ENCODE measurements at places on chromosomes 2 and 18.

GRCh38 chr2:50529600-50530218 is 502.2 kb downstream of the NRXN1 start:
- peak; percentile 74 for DNase-seq

DNA sequence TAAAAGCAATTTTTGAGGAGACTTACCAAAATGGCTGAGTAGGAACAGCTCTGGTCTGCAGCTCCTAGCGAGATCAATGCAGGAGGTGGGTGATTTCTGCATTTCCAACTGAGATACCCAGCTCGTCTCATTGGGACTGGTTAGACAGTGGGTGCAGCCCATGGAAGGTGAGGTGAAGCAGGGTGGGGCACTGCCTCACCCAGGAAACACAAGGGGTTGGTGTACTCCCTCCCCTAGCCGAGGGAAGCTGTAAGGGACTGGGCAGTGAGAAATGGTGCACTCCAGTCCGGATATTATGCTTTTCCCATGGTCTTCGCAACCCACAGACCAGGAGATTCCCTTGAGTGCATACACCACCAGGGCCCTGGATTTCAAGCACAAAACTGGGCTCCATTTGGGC is 419.0 kb downstream of the NUP35 start:
- no peak for DNase-seq

GRCh38 chr2:75338461-75338860 is 139.1 kb upstream of the TACR1 start:
- DNase-seq: no peak

DNA sequence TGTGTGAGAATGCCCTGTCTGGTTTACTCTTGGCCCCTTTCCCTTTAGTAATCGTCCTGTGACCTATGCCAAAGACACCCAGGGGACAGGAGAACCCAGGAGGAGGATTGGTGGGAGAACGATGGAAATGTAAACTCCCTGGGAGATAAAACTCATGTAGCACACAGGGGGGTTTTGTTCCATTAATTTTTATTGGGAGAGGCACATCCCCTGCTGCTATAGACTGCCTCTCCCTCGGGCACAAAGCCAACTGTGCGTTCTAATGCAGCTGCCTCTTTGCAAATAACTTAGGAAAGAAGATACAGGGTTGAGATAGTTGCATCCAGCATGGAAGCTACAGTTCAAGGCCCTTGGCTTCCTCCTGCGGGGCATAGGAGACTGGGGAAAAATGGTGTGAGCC is 489.6 kb downstream of the SLC4A3 start:
- DNase-seq: no peak

DNA sequence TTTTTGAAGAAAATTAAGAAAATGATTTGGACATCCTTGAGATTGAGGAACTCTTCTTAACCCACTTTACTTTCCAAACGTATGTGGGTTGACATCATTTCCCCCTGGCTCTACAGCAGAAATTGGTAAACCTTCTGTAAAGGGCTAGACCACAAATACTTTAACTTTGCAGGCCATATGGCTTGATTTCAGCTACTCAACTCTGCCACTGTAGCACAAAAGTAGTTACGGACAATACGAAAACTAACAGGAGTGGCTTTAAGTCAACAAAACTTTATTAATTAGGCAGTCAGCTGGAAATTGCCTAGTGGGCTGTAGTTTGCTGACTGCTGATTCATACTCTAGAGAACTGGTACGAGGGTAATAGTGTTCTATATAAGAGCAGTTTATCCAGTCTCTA is 83.2 kb upstream of the DTNB start:
- no peak for DNase-seq

DNA sequence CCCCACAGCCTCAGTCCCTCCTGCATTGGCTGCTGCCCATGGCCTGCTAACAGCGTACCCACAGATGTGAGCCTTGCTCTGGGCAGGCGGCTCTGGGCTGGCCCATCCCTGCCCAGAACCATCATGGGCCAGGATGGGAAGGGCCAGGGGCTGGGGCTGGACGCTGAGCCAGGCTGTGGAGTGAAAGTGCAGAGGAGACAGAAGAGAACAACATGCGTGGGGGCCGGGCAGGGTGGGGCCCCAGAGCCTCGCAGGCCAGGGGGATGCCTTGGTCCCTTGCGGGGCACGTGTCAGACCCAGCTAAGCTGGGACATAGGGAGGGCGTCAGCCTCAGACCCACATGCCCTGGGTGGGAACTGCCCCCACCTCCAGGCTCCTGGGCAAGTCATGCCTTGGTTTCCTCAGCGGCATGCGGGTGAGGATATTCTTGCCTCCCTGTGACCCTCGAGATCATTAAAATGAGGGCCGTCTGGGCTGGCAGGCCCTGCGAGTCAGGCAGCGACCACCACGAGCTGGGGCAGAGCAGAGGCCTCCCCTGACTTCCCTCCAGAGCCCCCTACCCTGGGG is 27.3 kb downstream of the GPC1 start:
- DNase-seq: no peak

GRCh38 chr18:2236232-2236631 is 335.1 kb downstream of the METTL4 start:
- no peak for DNase-seq

DNA sequence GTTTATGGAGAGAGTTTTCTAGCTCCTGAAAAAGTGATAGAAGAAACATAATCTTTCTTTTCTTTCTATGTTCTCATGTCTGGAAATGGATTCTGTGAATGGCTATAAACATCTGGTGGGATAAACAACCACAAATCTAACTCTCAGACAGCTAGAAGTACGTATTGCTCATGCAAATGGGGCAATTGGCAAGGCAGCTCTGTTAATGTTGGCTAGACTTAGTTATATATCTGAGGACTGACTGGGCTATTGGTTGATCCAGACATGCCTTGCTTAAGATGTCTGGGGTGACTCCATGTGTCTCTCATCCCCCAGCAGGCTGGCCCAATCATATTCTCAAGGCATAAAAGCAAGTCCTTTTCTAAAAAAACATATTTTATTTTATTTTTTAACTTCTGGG is 939.2 kb upstream of the NRXN1 start:
- no peak for DNase-seq

DNA sequence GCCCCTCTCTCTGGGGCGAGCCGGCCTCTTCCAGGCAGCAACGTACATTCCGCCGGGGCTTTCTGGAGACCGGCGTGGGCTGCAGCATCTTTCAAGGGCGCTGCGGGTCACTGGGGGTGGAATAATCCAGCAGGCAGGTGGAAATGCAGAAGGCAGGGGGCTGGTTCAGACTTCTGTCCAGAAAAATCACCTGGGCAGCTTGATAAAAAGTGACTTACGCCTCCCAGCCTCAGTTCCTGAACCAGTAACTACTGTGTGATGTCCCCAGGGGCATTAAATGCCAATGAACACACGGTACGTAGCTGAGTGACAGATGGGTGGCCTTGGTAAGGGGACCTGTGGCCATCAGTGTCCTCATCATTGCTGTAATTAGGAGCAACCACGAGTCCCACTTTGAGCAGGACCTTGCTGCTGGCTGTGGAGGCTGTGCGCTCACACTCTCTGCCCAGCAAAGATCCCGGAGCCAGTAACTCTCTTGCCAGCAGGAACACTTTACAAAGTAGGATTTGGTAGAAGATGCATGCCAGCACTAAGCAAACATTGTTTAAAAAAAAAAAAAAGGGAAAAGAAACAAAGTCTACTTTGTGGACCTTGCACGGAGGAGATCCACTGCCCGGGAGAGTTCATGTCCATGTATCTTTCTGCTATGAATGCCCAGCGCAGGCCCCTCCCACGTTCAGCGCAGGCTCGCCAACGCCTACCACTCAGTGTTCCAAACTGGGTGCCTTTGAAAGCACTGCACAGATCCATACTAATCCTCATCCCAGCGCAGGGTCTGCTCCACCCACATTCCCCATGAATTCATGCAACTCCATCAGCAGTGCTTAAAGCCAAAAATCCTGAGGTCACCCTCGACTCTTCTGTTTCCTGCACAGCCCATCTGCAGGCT is 177.3 kb downstream of the HDAC4 start:
- no peak for DNase-seq

GRCh38 chr2:137957033-137957432 is 7.2 kb upstream of the HNMT start:
- peak; percentile 25 for DNase-seq

- no peak for DNase-seq
These were observed 151.5 kb upstream of the CELF4 start for GRCh38 chr18:37717098-37717497.

GRCh38 chr2:161044921-161045320 is 115.3 kb upstream of the TANK start:
- DNase-seq: no peak

GRCh38 chr2:203626952-203627681 is 79.3 kb upstream of the CD28 start:
- DNase-seq: no peak

DNA sequence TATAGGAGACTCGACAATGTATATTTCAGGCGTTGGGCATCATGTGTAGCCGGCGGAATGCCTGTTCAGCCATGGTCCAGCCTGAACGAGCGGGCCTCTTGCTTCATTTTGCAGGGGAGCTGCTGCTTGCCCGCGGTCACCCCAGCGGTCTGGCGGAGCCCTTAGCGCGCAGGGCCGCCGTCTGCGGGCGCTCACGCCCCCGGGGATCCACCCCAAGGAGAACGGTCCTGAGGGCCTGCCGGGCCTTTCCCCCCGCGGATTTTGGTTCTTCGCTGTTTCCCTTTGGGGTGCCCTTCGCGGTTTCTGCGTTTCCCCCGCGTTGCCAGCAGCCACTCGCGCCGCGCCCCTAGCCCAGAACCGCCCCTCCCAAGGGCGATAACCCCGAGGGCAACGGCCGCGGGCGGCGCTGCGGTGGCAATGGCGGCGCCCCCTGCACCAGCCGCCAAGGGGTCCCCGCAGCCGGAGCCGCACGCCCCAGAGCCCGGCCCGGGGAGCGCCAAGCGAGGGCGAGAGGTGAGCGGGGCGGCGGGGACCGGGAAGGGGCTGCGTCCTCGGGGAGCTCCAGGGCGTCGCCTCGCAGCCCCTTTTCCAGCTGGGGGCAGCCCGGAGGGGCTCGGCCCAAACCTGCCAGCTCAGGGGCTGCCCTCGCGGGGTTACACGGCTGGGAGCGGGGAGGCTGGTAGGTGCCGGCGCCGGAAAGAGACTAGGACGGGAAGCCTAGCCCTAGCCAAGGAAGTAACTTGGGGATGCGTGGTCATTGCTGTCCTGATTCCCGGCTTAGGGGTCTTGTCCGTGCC is at the start of gene MFSD2B:
TSS of gene MFSD2B (plus strand) at position 406 of the 797 bp plus-strand sequence. CDS start at position 418, 12 bp downstream.
- no peak for DNase-seq

DNA sequence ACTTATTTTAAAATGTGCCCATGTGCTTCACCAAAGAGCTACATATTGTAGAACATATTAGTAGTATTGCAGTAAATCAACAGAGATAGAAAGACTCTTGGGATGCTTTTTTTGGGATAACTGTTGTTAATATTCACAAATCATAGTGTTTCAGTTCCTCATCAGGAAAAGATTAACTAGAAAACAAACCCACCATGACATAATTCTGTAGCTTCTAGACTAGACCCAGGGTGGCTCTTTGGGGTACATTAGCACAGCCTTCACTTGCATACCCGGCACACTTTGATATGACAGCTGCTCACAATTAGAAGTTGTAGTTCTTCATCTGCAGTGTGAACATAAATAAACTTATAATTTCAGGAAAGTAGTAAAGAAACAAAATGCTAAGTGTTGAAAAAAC is 154.2 kb downstream of the ATP9B start:
- DNase-seq: no peak

DNA sequence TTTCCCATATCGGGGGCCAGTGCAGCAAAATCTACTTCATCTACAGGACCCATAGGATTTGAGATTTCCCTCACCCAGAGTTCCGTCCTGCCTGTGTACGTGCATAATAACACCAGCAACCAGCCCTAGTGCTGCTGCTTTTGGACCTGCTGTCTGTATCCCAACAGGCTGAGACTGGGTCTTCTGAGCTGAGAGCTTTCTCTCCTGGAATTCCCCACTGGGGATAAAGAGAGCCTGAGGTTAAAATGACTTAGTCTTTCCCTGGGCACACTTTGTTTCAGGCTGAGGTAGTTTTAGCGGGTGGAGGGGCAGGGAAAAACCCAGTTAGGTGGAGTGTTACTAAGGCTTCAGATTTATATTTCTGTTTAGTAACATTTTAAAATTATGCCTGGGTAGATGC is 62.5 kb downstream of the SERTAD2 start:
- no peak for DNase-seq

DNA sequence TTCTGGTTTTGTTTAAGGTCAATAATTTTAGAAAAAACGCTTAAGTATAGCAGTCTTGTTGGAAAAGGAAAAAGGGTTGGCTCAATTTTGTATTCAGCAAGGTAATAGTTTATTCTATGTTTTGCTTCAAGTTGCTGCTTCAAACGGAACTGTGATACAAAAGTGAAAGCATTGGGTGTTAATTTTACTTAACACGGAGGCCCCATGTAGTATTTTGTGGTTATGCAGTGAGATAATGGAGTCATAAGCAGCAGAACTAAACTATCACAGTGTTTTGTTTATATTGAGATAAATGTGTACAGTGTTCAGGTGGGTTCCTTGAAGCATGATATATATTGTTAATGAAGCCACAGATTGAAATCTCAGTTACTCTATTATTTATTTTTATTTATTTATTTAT is 67.0 kb upstream of the LYPD6B start:
- DNase-seq: no peak

GRCh38 chr2:36497570-36498163 is 100.3 kb downstream of the FEZ2 start:
- no peak for DNase-seq

DNA sequence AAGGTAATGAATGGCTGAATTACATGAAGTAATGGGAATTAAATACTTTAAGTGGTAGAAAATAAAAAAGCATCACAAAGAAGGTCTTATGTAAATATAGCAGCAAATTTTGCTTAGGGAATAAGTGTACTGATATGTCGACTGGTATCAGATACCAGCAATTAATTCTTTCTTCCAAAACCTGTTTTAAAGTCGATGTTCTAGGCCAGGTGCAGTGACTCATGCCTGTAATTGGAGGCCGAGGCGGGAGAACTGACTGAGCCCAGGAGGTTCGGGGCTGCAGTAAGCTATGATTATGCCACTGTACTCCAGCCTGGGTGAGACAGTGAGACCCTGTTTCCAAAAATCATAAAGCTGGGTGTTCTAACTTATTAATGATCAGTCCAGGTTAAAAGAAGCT is 30.3 kb downstream of the SP3 start:
- no peak for DNase-seq

- DNase-seq: peak; percentile 23
These were observed 31.9 kb downstream of the ABHD3 start for GRCh38 chr18:21672521-21673267.

DNA sequence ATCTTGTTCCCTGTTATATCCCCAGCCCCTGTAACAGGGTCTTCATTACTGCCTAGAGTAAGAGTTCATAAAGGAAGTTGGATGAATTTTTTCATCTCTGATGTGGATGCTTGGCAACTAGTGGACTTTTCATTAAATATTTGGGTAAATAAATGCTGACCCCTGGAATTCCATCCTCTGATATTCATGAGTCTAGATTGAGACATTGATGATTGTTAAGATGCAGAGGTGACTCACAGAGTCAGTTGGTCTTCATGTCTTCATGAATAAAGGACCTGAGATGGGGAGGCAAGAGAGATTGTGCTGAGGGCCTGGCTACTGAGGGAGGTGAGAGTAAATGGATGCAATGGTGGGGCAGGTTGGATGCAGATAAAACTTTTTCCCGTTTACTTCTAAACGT is 132.7 kb upstream of the NT5C1B start:
- no peak for DNase-seq

- no peak for DNase-seq
These were observed 95.7 kb downstream of the MAP3K20 start for GRCh38 chr2:173171321-173171720.
